ENCODE measurements at places on chromosomes 5 and 9.
A peak's percentile ranks its signal among the peaks of the same experiment; 100 is the strongest.

GRCh38 chr5:159058716-159059636, 40.7 kb downstream of the EBF1 start:
- no peak for DNase-seq

DNA sequence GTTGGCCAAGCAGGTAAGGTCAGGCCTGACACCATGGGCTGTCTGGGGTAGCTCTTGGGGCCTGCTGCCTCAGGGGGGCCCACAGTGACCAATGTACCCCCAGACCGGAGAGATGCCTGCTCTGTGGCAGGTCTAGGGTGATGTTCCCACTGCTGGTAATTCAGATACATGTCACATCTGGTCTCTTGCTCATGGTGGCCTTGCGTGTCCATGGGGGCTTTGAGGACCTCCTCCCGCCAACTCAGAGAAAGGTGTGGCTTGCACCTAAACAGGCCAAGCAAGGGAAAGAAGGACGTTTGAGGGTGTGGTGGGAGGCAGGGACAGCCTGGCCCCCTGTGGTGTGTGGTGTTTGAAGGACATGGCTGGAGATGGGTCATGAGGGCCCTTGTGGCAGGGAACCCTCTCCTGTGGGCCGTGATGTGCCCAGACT, 75.2 kb downstream of the PHF2 start:
- DNase-seq: no peak

GRCh38 chr5:72956324-72957140, 691 bp downstream of the FCHO2 start:
- peak; percentile 14 for DNase-seq

GRCh38 chr9:19931098-19931890, 142.5 kb upstream of the SLC24A2 start:
- DNase-seq: no peak

DNA sequence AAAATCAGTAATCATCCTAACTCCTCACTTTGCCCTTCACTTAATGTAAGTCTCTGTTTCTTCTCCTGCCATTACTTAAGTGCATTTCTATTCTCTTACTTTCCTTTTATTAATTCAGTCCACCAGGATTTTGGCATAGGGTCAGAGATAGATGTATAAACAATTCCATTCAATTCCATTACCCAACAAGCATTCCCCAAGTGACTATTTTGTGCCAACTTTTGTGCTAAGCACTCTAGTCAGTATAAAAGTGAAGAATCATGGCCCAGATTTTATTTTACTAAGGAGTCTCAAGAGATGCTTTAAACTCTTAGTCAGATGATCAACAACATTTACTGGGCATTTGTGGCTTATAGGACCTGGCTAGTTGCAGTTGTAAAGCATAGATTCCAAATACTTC, 159.3 kb downstream of the DMAC1 start:
- no peak for DNase-seq

- no peak for DNase-seq
Measured at GRCh38 chr5:135571902-135572301, 6.9 kb downstream of the CXCL14 start.

DNA sequence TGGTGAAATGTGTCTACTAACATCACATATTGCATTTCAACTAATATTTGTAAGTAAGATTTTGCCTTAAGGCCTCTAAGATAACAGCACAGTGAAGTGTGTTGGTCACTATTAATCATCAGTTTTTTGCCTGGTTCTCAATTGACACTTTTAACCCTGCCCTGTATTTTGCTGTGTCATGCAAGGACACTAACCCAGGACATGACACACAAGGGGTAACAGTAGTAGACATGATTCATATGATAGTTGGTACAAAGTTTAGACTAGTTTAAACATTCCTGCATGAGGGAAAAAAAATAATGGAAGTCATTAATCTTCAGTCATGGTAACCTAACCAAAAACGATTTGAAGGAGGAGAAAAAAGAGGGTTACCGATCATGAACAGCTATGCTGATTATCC, 207.0 kb downstream of the DEPDC1B start:
- DNase-seq: no peak

GRCh38 chr9:115746496-115746895, 407.1 kb upstream of the PAPPA start:
- no peak for DNase-seq

GRCh38 chr9:107712390-107712789, 222.8 kb upstream of the KLF4 start:
- no peak for DNase-seq

Data from NCI-H1092 treated with DMSO at 0.1 percent for 48 hours (cell line).